ENCODE measurements at places on chromosomes 1 and 21.

DNA sequence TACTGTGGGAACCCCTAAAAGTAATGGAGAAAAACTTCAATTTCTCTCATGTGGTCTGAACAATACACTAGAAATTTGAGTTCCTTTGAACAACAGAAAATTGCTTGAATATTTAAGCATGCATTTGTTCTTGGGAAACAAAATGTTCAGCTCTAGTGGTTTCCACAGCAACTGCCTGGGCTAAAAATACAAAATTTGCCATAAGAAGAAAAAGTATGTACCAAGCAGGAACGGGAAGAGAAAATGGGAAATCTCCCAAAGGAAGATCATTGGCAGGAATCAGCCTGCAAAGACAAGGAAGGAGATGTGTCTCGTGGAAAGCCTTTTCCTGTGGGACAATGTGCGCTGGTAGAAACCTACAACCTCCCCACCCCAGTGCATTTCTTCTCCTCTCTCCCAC, 119.0 kb upstream of the DPT start:
- DNase-seq: no peak

DNA sequence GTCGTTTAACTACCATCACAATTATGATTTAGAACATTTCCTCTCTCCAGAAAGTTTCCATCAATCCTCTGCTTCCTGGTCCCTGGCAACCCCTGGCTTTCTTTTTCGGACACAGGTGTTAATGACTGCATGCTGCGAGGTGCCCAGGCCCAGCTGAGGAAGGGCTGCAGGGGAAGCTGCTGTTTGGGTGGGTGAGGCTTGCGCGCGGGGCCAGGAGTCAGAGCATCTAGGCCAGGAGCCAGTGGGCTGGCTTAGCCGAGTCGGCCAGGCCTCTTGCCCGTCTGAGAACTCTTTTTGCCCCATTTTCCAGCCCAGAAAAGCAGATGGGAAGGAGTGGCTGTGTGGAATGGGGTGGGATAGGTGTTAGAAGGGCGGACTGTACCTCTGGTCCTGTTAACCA, 51.5 kb downstream of the NAV1 start:
- peak; percentile 32 for DNase-seq

DNA sequence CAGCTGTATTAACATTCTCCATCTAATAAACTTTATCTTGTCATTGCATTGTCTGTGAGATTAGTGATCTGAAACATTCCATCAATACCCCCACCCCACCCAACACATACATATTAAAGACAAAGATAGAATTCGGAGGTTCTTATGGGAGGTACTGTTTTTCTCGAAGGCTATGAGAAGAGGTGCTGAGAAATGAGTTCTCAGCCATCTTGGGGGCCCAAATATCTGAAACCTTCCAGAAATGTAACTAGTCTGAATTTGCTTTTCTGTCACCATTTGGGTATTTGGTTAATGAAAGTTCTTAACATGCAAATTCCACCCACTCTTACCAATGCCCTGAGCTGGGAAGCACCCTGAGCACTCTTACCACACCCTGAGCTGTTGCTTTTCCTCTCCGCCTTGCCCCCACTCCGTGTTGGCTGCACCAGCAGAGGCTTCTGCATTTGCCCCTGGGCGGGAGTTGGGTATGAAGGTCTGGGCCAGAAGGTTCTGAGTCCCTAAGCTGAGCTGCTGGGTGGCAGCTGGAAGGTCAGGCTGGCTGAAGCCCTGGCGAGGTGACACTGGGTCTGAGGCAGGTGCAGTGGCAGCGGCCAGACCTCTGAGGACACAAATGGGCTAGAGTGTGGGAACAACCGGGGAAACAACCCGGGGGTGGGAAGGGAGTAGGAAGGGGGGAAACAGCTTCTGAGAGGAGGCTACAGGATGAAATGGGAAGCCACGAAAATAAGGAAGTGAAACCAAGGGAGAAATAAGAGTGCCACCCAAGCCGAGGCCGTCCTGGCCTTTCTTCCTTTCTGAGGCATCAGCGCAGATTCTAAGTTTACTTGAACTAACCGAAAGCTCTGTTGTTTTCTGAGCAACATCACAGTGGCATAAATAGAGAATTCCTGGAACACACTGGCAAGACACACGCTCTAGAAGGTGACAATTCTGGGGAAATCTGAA, 26.3 kb upstream of the IER5 start:
- DNase-seq: no peak

GRCh38 chr1:43912607-43913006, 21.0 kb upstream of the ARTN start:
- DNase-seq: peak; percentile 96

GRCh38 chr1:16474166-16474800, 33.8 kb downstream of the NECAP2 start:
- DNase-seq: no peak

DNA sequence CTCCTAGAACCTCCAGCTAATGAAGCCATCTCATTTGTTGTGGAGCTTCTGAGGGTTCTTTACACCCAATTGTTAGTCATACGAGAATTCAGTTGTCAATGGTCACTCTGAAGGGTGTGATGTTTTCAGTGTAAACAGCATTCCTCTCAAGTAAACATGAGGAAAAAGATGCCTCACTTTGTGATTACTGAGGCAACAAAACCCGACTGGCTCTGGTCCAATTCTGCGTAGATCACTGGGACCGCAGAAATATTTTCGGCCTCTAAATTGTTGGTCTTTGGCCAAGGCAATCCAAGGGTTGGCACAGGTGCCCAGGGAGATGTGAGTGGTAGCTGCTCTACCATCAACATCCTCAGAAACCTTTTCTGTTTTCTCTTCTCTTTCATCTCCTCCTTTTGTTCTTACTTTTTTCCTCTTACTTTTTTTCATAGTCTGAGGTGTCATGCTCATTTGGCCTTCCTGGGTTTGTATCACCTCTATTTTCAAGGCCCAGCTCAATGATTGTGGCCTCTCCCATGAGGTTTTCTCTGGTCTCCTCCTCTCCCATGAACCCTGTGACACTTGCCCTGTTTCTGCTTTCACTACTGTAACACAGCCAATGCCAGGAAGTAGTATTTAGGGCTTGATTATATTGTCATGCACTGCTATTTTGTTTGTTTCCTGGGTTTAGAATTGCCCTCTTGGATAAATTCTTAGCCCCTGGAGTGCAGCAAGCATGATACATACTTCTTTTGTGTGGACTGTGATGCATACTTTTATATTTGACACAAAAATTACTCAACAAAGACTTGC, 221.9 kb downstream of the TNR start:
- no peak for DNase-seq

DNA sequence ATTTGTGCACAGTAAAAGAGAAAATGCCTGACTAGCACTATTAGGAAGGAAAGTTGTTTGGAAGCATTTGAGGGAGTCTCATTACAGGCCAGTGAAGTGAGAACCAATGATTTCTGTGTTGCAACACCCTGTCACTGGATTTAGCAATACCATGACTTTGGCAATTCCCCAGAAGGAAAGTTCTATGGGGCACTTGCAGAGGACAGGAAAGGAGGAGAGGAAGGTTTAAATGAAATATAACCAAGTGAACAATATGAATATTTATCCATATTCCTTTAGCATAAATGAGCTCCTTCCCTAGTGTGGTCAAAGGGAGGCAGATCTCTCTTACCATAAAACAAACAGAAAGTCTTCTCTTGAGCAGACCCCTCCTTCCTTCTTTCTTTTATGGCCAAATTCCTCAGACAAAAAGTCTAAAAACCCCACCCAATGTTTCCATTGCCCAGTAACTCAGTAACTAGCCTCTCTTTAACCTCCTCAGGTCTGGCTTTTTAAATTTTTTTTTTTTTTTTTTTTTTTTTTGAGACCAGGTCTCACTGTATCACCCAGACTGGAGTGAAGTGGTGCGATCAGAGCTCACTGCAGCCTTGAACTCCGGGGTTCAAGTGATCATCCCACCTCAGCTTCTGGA, 5.5 kb downstream of the TLR5 start:
- DNase-seq: no peak

GRCh38 chr1:101216623-101217022, 20.2 kb upstream of the S1PR1 start:
- DNase-seq: no peak

DNA sequence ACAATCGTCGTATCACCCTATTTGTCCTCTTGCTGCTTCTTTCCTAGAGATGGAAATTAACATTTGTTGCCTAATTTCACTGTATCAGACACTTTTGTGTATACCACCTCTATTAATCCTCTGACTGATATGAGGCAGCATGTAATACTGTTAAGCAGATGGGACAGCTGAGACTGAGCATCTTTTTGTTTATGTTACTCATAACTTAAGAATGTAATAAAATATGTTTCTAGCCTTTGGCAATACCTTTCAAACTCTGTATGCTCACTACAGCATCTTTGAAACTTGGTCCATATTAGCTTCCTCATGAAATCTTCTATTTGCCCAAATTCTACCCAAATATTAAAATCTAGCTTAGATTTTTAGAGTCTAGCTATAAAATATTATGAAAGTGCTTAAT, 2.3 kb downstream of the OR14K1 start:
- no peak for DNase-seq

DNA sequence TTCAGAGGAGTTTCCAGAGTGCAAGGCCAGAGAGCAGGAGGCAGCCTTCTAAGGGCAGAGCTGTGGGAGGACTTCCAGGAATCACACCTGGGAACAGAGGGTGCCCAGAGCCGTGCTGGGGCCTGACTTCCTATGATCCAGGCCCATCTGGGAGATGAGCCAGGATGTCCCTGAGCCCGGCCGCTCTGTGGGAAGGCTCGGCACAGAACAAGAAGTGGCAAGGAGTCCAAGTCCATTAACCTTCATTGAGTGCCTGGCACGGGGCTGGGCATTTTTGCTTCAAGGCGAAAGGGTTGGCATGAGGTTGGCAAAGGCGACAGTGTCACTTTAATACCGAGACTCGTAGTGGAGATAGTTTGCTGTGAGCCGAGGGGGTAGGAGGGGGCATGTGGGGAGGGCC, 18.2 kb downstream of the TMEM201 start:
- no peak for DNase-seq
